Stimulated activated CD4-positive, alpha-beta T cell treated with anti-CD3 and anti-CD28 coated beads, Interleukin-12 subunit alpha, Interleukin-12 subunit beta, amount 100 ng/mL, for 48 hours (primary cell): ENCODE measurements at places on chromosomes 12 and 14.

DNA sequence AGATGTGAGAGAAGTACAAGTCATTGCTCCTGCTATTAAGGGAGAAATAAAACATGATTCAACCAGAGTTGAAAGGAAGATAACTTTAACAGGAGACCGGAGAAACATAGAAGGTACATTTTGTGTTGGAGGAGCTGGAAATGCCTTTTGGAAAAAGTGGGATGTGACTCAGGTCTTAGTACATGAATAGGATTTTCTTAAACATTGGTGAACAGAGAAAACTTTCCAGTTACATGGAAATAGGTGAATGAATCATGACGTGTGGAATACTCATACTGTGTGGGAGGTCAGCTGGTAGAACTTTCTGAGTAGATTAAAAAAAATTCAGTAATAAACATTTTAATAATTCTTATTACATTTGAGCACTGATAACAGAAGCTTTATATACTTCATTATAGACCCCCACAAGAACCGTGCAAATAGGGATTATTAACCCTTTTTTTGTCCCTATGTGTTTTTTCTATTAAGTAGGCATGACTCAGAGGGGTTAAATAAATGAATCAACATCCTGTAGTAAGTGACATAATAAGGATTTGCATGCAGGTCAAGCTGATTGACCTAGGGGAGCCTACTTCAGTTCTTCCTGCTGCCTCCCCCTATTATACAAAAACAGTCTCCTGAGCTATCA lies 710.5 kb downstream of the NOVA1 start:
- DNase-seq, result no peak

DNA sequence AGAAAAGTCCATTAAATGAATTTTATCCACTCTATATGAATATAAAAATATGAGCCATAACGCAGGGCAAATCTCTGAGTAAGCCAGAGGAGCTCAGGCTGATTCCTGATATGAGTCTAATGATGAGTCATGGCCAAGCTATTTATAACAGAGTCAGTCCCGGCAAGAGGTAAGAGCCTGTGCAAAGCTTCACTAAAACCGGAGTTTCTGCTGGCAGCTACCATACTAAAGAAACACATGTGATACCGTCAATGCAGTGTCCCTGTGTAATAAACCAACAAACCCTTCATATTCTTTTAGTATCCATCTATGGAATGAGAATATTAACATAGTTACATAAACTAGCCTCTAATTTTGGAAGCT lies 319.4 kb downstream of the KCNC2 start:
- DNase-seq, result peak; percentile 6

- no peak for DNase-seq
Observed at GRCh38 chr14:76779221-76780057, 18.2 kb downstream of the VASH1 start.

DNA sequence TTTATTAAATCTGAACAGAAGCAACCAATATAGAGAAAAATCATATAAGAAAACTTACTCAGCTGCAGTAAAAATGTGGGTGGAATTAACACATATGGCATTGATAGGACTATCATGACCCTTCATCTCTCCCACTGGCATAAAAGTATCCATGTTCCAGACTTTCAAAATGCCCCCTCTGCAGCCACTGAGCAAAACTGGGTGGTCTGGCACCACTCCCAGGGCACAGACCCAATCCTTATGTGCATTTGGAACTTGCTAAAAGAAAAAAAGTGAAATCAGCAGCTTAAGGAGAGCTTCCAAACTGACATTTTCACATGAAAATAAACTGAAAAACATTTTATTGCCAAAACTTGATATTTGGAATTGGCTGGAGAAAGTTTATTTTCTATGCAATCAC lies 141.5 kb downstream of the KIF21A start:
- no peak for DNase-seq

- DNase-seq, result no peak
Observed at GRCh38 chr14:22861651-22862050, 9.9 kb upstream of the LRP10 start.

DNA sequence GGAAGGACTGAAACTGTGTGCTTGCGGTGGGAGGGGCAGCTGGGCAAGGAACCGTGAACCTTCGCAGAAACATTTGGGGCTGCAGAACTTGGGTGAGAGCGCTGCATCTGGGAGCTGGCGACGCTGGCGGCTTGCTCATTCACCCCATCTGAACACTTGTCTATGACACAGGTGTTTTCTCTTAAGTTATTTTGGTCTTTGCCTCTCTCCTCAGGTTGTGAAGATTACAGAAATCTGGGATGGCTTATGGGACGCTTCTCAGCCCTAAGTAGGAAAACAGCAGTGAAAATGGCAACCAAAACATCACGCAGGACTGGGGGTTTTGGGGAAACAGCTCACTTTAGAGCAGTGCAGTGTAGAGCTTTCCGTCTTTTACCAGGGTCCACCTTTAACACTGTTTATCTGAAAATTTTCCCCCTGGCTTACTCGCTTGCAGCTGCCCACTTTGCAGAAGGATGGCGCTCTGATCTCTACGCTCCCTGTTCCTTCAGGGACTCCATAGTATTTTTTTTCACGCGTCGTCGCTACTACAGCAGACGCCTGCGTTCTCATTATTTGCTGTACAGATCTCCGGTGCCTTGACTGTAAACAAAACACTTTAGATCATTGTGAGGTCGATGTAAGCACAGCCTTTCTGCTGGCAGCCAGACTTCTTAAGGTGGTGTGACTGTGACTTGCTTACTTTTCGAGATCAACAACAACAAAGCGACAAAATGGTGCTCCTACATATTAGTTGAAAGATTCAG lies 2.7 kb upstream of the CDKN1B start:
- DNase-seq, result peak; percentile 32

DNA sequence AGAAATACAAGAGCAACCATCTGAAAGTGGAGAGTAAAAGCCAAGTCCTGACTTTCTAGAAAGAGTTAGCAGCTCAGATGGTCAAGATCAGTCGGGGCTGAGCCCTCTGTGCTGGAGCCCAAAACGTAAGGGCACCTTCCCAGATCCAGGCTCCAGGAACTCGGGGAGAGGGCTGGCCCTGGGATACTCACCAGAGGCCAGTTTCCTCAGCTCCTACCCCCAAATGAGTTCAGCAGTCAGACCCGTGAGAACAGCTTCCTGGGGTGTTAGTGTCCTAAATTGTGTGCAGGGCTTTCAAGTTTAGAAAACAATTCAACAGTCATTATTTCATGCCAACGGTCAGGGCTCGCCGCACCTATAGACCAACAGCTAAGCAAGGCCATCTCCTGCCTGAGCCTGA lies 147.6 kb upstream of the FKBP4 start:
- no peak for DNase-seq

- DNase-seq, result no peak
Observed at GRCh38 chr14:38544776-38545175, 288.9 kb upstream of the CLEC14A start.

DNA sequence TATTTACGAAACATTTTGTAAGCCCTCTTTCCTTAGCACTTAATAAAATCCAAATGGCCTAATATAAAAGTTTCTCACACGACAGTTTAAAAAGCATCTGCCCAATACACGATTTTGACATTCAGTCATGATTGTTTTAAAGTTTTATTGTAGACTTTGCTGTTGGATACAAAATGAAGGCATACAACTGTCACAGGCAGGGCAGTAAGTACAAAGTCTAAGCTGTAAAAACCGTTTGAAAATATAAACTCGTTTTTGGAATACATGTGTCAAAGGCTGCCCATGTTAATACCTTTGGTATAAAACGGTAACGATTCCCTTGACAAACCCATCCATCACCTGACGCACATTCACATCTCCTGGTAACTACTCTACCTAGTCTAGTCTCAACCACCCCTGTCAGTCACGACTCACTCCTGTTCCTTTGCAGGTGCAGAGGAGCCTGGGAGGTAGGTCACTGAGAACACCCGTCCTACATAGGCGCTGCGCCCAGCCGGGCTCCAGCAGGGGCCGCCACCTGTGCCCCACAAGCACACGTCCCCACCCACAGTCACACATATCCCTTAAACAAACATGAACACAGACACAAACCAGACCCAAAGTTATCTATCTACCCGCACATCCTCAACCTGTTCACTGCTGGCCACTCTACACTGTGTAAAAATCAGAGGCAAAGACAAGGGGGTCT lies 27.1 kb downstream of the KCTD10 start:
- DNase-seq, result no peak

- DNase-seq, result no peak
Observed at GRCh38 chr14:51776102-51776894, 84.1 kb upstream of the GNG2 start.

GRCh38 chr12:34403706-34404376 lies 381.5 kb downstream of the ALG10 start:
- no peak for DNase-seq

- no peak for DNase-seq
Observed at GRCh38 chr12:60489071-60489470, 893.2 kb downstream of the SLC16A7 start.

DNA sequence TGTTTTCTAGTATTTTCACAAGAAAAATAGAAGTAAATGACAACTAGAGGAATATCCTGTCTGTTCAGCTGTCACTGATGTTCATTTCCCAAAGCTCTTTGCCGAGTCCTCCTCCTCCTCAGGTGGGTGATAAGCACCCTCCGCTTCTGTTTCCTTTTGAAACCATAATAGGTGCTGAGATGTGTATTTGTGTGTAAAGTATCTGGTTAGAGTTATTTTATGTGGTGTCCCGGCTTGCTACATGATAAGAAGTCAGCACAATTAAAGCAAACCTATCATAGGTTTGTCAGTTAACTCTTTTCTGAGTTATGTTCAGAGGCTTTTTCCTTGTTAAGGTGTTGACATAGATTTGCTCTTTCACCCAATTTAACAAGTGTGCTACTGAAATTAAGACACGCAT lies 82.4 kb downstream of the PIWIL1 start:
- no peak for DNase-seq

- no peak for DNase-seq
Observed at GRCh38 chr12:38477340-38478090, 160.9 kb downstream of the ALG10B start.

- no peak for DNase-seq
Observed at GRCh38 chr12:119699199-119699760, 31.3 kb downstream of the PRKAB1 start.

- DNase-seq, result no peak
Observed at GRCh38 chr12:4471256-4471655, 25.6 kb upstream of the FGF6 start.

GRCh38 chr12:15633201-15633600 lies 156.0 kb downstream of the EPS8 start:
- no peak for DNase-seq
